Activated naive CD4-positive, alpha-beta T cell treated with Interleukin-2 at 50 U/mL for 16 hours (primary cell): ENCODE measurements at places on chromosomes 4 and X.

DNA sequence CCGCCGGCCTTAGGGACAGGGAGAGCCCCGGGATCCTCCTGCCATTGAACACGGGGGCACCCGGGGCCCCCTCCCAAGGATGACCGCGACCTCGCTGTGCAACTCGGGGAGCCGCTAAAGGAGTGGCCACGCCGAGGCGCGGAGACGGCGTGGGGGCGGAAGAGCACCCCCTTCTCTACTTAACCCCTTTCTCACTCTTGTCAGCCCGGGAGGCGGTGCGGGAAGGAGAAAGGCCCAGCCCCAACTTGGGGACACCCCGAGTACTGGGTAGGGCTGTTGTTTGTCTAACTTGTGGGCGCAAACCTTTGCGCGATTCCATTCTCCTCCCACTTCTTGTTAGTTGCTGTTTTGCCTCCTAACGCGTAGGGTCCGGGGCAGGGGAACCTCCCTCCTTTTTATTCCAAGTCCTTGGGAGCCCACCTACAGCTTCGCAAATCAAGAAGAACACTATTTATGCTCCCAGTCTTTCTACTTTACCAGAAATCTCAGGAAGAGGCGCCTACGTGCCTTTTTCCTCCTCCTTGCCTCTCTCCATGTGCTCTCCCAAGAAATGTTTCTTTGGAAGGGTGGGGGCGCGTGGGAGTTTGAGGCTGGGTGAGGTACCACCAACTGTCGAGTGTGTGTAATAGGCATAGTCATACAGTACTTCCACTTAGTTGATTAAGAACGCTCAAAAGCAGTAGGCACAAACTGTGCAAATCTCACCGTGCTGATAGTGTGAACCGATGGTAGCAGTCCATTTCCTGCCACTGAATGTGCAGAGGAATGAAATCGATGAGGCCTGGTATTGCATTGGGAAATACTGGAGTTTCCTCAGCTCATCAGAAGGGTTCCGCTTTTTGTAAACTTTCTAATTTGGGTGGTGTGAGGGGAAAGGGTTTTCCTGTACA, 813 bp downstream of the DIAPH2 start:
- DNase-seq = peak; percentile 54

DNA sequence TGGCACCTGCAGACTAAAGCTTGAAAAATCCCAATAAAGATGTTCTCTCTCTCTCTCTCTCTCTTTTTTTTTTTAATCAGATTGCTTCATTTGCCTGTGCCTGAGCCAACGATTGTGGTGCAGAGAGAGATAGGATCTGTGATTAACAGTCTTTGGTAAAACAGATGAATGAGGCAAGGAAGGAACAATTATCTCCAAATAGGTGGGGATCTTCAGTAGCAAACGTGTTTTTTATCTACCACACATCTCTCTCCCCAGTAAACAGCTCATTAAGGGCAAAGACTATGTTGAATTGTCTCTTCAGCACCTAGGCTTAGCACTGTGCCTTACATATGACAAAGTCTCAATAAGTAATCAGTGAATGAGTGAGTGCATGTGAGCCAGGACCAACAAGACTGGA, 96.3 kb downstream of the SMIM20 start:
- DNase-seq = no peak

DNA sequence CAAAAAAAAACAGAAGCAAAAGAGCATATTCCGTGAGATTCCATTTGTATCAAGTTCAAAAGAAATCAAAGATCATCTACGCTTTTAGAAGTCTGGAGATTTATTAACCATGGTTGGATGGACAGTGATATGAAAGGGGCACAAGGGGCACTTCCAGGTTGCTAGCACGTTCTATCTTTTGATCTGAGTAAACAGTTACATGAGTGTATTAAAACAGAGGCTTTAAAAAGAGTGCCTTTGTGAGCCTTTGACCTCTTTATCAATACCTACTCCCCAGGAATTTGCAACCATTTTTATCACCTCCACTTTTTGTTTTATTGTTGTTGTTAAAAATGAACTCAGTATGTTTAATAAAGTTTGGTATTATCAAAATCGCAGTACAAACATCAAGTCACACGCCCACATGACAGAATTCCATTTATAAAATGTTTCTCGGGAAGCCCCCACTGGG, 72.4 kb upstream of the UCP1 start:
- DNase-seq = no peak

GRCh38 chrX:2325076-2325784, 175.5 kb downstream of the DHRSX start:
- peak; percentile 31 for DNase-seq

- no peak for DNase-seq
Measured at GRCh38 chr4:7013175-7013574, 30.0 kb upstream of the TADA2B start.

- no peak for DNase-seq
Measured at GRCh38 chr4:5967783-5968182, 50.4 kb downstream of the C4orf50 start.

DNA sequence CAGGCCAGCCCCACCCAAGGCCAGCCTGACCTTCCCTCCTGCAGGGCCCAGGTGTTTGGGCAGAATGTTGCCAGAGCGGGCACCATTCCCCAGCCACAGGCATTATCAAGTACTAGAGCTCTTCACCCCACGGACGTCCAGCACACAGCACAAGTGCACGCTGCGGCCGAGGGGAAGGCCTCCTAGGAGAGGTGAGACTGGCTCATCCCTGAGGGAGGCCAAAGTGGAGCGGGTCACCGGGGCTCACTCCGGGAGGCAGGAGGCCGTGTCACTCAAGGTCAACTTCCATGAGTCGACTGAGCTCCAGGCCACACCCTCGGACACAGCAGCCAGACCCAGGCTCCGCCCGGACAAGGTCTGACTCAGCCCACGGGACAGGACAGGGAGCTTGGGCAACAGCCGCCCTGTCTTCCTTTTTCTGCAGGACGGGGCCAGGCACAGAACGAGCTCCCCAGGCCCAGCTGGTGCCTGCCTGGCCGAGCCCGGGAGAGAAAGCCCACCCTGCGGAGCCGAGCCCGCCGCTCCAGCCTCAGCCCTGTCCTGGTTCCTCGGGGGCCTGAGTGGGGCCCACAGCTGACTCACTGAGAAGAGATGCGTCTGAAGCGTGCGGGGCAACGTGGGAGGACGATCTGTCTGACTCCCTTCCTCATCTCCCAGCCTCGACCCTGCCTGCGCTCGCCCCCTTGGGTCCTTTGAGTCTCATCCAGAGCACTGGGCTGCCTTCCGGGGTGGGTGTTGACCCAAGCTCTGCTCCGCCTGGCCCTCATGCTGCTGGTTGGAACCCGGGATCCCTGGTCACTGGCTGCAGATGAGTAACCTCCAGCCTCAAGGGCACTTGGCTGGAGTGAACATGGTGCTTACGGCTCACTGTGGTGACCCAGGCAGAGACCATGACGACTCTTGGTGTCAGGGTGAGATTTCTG, 1.6 kb downstream of the SLC49A3 start:
- no peak for DNase-seq

- DNase-seq = no peak
Measured at GRCh38 chr4:87601361-87601760, 7.0 kb upstream of the DSPP start.

DNA sequence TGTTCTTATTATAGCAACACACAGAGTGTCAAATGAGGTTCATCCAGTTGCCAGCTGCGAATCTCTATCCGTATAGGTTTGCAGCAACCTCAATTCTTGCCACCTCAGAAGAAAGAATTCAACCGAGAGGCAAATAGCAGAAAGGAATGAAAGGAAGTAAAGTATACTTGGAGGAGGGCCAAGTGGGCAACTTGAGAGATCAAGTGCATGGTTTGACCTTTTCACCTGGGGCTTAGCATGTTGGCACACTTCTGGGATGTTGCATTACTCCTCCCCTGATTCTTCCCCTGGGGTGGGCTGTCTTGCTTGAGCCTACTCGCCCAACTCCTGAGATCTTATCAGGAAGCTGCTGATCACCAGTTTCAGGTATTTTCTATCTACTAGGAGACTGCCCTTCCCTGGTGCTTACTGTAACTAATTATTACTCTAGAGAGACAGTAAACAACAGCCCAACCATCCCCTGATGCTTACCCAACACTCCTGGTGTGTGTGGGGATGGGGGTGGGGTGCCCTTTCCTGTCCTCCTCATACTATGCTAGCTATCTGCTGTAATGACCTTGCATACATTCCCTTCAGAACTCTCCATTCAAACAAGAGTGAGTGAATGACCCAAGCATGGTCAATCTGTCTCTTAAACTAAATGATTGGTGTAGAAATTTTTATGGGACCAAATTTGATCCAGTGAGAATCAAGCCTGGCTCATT, 7.3 kb upstream of the TMEM33 start:
- DNase-seq = no peak

- no peak for DNase-seq
Measured at GRCh38 chr4:11480683-11481082, 52.0 kb upstream of the HS3ST1 start.

GRCh38 chrX:63930140-63930539, 145.1 kb upstream of the ARHGEF9 start:
- no peak for DNase-seq

DNA sequence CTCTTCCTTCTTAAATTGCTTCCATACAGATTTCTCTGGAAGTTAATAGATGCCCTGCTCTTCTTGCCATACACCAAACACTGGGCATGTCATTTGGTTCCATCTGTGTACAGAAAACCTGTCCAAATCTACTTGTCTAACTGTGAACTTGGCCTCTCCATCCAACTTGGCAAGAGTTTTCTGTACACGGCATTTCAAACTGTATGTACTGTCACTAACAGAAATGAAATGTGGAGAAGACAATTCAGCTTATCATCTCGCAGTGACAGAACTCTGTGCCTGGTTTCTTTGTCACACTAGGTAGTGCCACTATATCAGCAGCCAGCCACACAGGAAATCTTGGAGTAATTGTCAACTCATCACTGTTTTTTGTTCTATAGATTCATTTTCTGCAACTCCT, 58.2 kb downstream of the CXXC4 start:
- DNase-seq = no peak

GRCh38 chrX:34866646-34867045, 76.0 kb upstream of the FAM47B start:
- DNase-seq = no peak

- peak; percentile 49 for DNase-seq
Measured at GRCh38 chr4:112515198-112516065, 548 bp downstream of the NEUROG2 start.

- DNase-seq = no peak
Measured at GRCh38 chr4:77418333-77418732, 187.3 kb upstream of the CXCL13 start.

- DNase-seq = no peak
Measured at GRCh38 chr4:128766781-128767180, 42.7 kb upstream of the JADE1 start.

DNA sequence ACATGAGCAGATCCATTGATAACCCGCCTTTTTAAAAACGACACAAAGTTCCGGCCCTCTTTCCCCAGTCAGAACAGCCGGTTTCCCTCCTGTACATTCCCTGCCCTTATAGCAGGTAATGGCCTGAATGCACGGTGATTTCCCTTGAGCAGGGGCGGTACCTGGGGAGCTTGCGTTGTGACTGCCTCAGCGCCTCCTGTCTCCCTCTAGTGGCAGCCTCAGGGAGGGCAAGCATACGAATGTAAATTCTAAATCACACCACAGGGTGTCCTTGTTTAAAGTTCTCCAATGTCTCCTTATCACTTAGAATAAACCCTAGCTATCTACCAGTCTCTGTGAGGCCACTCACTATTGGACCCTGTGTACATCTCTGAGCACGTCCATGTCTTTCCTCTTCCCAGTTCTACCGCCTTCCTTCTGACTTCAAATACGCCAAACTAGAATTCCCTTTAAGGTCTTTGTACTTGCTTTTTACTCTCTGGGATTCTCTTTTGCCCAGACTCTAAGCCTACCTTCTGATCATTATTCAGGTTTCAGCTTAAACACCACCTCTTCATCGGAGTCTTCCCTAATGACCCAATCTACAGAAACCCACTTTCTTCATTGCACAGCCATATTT, 18.4 kb upstream of the LDB2 start:
- peak; percentile 62 for DNase-seq

GRCh38 chrX:43976205-43976604, 3.0 kb upstream of the NDP start:
- DNase-seq = no peak

GRCh38 chrX:139734996-139735395, 27.0 kb upstream of the MCF2 start:
- DNase-seq = no peak

DNA sequence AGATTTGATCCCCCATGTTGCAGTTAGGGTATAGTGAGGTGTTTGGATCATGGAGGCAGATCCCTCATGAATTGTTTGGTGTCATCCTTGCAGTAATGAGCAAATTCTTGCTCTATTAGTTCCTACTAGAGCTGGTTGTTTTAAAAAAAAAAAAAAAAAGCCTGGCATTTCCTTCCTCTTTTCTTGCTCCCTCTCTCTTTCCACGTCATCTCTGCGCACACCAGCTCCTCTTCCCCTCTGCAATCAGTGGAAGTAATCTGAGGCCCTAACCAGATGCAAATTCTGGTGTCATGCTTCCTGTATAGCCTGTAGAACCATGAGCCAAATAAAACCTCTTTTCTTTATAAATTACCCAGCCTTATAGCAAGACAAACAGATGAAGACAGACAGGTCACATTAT, 24.5 kb downstream of the WDR17 start:
- DNase-seq = no peak

GRCh38 chr4:131721883-131722282, 1427.2 kb upstream of the PCDH10 start:
- no peak for DNase-seq

- DNase-seq = no peak
Measured at GRCh38 chr4:143156853-143157252, 27.9 kb upstream of the USP38 start.

DNA sequence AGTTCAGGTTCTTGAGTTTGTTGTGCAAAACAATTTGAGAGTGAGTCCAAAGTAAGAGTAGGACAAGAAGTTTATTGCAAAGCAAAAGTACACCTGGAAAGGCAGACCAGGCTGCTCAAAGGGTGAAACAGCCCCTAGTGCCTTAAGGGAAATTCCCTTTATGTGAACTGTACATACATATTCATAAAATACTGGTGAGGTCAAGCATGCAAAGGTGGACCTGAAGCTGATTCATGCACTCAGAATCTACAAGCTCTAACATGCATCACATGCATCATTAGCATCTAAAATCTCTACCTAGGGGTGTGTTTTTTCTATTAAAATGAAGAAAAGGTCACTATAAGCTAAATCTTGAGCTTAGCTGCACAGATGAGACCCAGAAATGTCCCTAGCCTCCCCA, 266.9 kb downstream of the SPATA18 start:
- DNase-seq = no peak

DNA sequence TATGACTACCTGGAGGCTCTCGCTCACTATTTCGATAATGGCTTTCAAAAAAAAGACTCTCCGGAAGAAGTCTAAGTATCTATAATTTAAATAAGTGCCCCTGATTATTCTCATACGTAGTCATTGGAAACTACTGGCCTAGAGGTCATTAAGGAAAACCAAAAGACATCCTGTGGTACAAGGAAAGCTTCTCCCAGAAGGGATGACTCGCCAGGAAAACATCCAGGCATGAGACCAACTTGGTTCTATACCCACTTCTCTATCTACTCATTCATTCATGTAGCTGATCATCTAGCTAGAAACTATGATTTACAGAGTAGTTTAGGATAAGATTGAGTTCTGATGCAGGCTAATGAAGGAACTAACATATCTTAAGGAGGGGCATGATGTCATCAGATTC, 37.7 kb downstream of the SOX3 start:
- DNase-seq = no peak
